Bladder microvascular endothelial cell (primary cell): ENCODE measurements at places on chromosomes 16 and 17. TPM values are rescaled to one million over a fixed set of nuclear protein-coding genes. Genes with fewer than 3 reads are reported as not detected.

The CCL22 gene
- total RNA-seq = not detected in 2 replicates

The SLFN14 gene
- total RNA-seq = not detected in 2 replicates

The PRPSAP2 gene
- total RNA-seq = 34.5 and 45.8 TPM in 2 replicates

The AURKB gene
- total RNA-seq = 23.2 and 37.6 TPM in 2 replicates

The ZNF688 gene
- total RNA-seq = 9.1 and 10.6 TPM in 2 replicates

The KRTAP4-2 gene
- not detected in 2 replicates for total RNA-seq

The CHST5 gene
- total RNA-seq = 0.19 TPM in 1 of 2 replicates, not detected in the other

The NEUROD2 gene
- not detected in 2 replicates for total RNA-seq

The KRTAP3-2 gene
- 0.16 TPM in 1 of 2 replicates, not detected in the other for total RNA-seq

The CD300H gene
- not detected in 2 replicates for total RNA-seq

The PHKG2 gene
- 10.7 and 15.0 TPM in 2 replicates for total RNA-seq

The DNAH9 gene
- total RNA-seq = not detected in 2 replicates

The KRT33B gene
- total RNA-seq = not detected in 2 replicates

The IL4R gene
- total RNA-seq = 35.9 and 66.6 TPM in 2 replicates

The SLC12A3 gene
- total RNA-seq = not detected in 2 replicates

The SDR42E1 gene
- 4.4 and 9.2 TPM in 2 replicates for total RNA-seq

The CACNA1G gene
- not detected in 2 replicates for total RNA-seq

The TP53TG3B gene
- not detected in 2 replicates for total RNA-seq

The AIPL1 gene
- not detected in 2 replicates for total RNA-seq

The TBX6 gene
- total RNA-seq = 0.16 and 0.19 TPM in 2 replicates

The PHOSPHO1 gene
- total RNA-seq = not detected in 2 replicates

The SOX15 gene
- 0.06 and 0.49 TPM in 2 replicates for total RNA-seq

The ZNF213 gene
- 4.2 and 7.5 TPM in 2 replicates for total RNA-seq

The RRAD gene
- 1.1 and 2.1 TPM in 2 replicates for total RNA-seq

The EMP2 gene
- 25.9 and 37.4 TPM in 2 replicates for total RNA-seq

The HOXB8 gene
- 1.4 and 4.9 TPM in 2 replicates for total RNA-seq

The GNGT2 gene
- 0.50 and 1.3 TPM in 2 replicates for total RNA-seq

The SLC13A2 gene
- total RNA-seq = not detected in 2 replicates

The CDH13 gene
- total RNA-seq = 78.2 and 240 TPM in 2 replicates

The BRD7 gene
- total RNA-seq = 30.3 and 47.1 TPM in 2 replicates

The C17orf113 gene
- total RNA-seq = 0.16 and 0.25 TPM in 2 replicates

The TMEM132E gene
- not detected in 2 replicates for total RNA-seq

The KRTAP4-5 gene
- not detected in 2 replicates for total RNA-seq

The AOC2 gene
- 0.49 and 0.69 TPM in 2 replicates for total RNA-seq

The C16orf78 gene
- not detected in 2 replicates for total RNA-seq

The ANKFN1 gene
- not detected in 2 replicates for total RNA-seq

The MT1M gene
- total RNA-seq = 2.5 and 4.2 TPM in 2 replicates

The C17orf50 gene
- total RNA-seq = not detected in 2 replicates

The CCL4 gene
- not detected in 2 replicates for total RNA-seq

The PRDM7 gene
- total RNA-seq = not detected in 2 replicates

The IL21R gene
- 0.16 TPM in 1 of 2 replicates, not detected in the other for total RNA-seq

The THOC6 gene
- total RNA-seq = 18.6 and 24.1 TPM in 2 replicates

The KRTAP1-3 gene
- not detected in 2 replicates for total RNA-seq

The NOMO2 gene
- total RNA-seq = 156 and 263 TPM in 2 replicates

The CDRT15L2 gene
- not detected in 2 replicates for total RNA-seq

The NOB1 gene
- 22.0 and 23.3 TPM in 2 replicates for total RNA-seq

The SLC52A1 gene
- total RNA-seq = under 0.01 and 0.19 TPM in 2 replicates

The TLCD2 gene
- 1.3 and 1.4 TPM in 2 replicates for total RNA-seq

The GPRC5B gene
- total RNA-seq = 39.2 and 195 TPM in 2 replicates

The WWP2 gene
- 17.3 and 26.2 TPM in 2 replicates for total RNA-seq

The VAT1L gene
- total RNA-seq = 3.9 and 13.8 TPM in 2 replicates

The CCDC144A gene
- 0.16 and 6.1 TPM in 2 replicates for total RNA-seq

The MT3 gene
- total RNA-seq = not detected in 2 replicates

The HID1 gene
- total RNA-seq = 19.3 and 36.4 TPM in 2 replicates
